ENCODE measurements at places on chromosomes 5 and 9. TPM values are rescaled to one million over a fixed set of nuclear protein-coding genes. Genes with fewer than 3 reads are reported as not detected.

The FANCC gene
- 15.2 TPM for total RNA-seq

The NKD2 gene
- 7.9 TPM for total RNA-seq

The FGF18 gene
- total RNA-seq = 0.63 TPM

The ALDH1A1 gene
- total RNA-seq = 0.82 TPM
